Diencephalon (tissue), 1 donor: ENCODE measurements at places on chromosomes 13 and 19. TPM values are rescaled to one million over a fixed set of nuclear protein-coding genes. Genes with fewer than 3 reads are reported as not detected.

ZNF776 gene
- 43.6 TPM for total RNA-seq

SIGLEC8 gene
- 2.3 TPM for total RNA-seq

ZNF443 gene
- total RNA-seq = 12.5 TPM

N4BP2L2 gene
- 212 TPM for total RNA-seq

ZNF468 gene
- total RNA-seq = 37.6 TPM

NPHS1 gene
- 0.46 TPM for total RNA-seq

PRODH2 gene
- total RNA-seq = not detected
